Activated CD4-positive, alpha-beta T cell treated with anti-CD3 and anti-CD28 coated beads, Interleukin-2, amount 50 U/mL, for 48 hours (primary cell): ENCODE measurements at places on chromosomes 13 and 19.

GRCh38 chr19:6713773-6714692, 6.4 kb downstream of the C3 start:
- no peak for DNase-seq

DNA sequence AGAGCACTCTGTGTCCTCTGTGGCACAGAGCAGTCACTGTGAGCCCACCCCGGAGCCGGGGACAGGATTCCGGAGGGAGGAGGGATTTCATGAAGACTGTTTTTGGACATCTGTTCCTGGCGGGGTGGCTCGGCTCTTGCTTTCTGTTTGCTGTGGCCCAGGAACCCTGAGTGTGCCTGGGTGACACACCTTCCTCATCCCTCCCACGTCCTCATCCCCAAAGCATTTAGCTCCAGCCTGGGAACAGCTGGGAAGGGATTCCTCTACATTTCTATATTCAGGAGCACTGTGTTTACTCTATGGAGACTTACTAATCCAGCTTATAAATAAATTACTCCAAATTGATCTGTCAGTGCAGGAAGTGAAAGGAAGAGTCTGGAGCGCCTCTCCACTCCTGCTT, 97.8 kb upstream of the UBL3 start:
- no peak for DNase-seq

GRCh38 chr19:16330806-16331690, 6.4 kb downstream of the KLF2 start:
- DNase-seq, result peak; percentile 27

GRCh38 chr19:46298479-46299003, 1.7 kb downstream of the HIF3A start:
- DNase-seq, result no peak

DNA sequence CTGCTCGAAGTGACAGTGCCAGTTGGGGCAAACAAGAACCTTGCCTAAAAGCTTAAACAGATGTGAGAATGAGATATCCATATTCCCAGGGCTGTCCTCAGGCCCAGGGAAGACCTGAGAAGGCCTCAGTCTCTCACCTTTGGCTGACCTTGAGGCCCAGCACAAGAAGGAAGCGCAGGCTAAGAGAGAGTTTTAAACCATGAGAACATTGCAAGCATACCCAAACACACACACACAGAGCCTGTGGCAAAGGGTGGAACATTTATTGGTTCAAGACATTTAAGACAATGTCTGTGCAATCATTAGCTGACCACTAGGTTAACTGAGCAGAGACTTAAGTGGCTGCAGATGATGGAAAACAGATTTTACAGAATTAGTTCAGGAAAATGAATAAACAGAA, 248.2 kb downstream of the NBEA start:
- DNase-seq, result no peak

- no peak for DNase-seq
These were observed 314.7 kb downstream of the UQCRFS1 start for GRCh38 chr19:28898249-28898648.

- no peak for DNase-seq
These were observed 36.2 kb downstream of the CLDN10 start for GRCh38 chr13:95588721-95589120.
